ENCODE measurements at places on chromosomes 3 and 15.
A peak's percentile ranks its signal among the peaks of the same experiment; 100 is the strongest.

DNA sequence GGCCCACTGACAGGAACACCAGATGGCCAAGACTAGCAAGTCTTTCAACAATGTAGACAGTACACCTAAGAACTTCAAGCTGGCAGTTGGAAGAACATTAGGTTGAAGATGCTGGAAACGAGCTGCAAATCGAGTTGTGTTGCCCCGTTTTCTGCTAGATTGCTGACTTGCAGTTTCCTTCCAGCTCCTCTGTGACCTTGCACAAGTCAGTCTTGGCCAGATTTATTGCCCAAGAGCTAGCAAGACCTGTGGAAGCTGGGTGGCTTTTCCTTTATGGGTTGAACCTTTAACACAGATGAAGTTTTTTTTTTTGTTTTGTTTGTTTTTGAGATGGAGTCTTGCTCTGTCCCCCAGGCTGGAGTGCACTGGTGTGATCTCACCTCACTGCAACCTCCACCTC lies 2.9 kb upstream of the RBM6 start:
- no peak for DNase-seq

- DNase-seq = no peak
These were observed 244.9 kb downstream of the FGF12 start for GRCh38 chr3:192482391-192482790.

- DNase-seq = no peak
These were observed 20.0 kb upstream of the BCL2A1 start for GRCh38 chr15:79990997-79991334.

DNA sequence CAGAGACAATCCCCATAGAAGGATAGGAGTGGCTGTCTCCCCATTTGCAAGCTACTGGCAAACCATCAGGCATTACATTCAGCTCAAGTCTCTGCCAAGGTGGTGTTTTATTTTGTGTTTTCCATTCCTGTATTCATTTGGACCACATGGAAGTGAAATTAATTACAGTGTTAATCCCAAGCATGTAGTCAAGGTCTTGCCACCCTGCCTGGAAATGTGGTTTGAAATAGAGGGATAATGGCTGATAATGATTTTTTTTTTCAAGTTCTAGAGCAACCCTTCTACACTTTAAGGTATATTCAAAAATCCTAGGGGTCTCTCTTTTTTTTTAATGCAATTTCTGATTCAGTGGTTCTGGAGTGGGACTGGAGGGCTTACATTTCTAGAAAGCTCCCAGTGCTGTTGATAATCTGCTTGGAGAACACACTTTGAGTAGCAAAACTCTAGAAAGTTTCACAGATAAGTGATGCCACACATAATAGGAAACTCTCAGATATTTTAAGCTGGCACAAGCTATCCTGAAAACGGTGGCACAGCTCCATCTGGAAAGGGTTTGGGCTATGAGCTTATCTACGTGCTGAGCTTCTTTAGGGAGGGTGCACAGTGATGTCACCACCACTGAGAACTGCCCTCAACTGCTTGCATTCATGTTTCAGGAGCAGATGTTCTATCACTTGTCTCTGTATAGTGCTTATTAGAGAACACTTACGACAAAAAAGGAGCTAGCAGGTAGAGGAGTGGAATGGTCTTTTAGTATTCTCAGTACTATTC lies 140.1 kb upstream of the IL12A start:
- no peak for DNase-seq

GRCh38 chr3:31226346-31226745 lies 306.4 kb upstream of the STT3B start:
- DNase-seq = peak; percentile 10

DNA sequence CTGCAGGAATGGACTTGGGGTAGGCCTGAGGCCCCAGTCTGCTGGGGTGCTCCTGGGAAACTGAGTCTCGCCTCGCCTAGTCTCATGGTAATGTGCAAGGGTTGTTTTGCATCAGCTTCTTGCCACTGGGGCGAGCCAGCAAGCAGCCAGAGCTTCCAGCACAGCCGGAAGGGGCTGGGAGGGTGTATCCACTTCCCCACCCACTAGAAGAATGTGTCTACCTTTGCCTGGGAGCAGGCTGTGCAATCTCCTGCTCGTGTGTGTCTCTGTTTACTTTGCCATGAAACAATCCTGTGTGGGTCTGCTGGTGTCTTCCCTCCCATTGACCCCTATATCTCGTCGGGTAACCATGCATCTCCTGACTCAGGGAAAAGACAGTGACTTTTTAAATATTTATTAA lies 21.8 kb upstream of the ERICH6 start:
- DNase-seq = no peak

DNA sequence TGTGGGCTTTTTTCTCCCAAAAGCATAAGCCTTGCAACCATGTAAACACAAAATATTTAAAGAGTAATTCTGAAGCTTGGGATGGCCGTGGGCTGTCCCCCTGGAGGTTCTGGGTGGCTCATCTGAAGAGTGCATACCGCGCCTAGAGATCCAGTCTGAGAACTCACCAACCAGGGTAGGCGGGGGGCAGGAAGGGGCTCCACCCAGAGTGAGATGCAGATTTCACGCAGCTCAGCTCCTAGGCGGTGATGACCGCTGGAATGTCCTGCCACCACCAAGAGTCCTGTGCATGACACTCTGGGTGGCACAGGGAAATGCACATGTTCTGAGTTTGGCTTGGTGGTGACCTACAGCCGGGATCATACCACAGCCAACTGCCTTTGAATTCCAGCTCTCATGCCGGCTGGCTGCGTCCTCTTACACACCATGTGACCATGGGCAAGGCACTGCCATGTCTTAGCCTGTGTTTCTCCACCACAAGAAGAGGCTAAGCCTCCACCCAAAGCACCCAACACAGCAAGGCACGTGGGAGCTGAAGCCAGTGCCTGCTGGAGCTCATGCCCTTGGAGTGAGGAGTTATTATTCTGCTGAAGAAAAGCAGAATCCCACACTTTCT lies 125.1 kb upstream of the IQSEC1 start:
- DNase-seq = no peak

DNA sequence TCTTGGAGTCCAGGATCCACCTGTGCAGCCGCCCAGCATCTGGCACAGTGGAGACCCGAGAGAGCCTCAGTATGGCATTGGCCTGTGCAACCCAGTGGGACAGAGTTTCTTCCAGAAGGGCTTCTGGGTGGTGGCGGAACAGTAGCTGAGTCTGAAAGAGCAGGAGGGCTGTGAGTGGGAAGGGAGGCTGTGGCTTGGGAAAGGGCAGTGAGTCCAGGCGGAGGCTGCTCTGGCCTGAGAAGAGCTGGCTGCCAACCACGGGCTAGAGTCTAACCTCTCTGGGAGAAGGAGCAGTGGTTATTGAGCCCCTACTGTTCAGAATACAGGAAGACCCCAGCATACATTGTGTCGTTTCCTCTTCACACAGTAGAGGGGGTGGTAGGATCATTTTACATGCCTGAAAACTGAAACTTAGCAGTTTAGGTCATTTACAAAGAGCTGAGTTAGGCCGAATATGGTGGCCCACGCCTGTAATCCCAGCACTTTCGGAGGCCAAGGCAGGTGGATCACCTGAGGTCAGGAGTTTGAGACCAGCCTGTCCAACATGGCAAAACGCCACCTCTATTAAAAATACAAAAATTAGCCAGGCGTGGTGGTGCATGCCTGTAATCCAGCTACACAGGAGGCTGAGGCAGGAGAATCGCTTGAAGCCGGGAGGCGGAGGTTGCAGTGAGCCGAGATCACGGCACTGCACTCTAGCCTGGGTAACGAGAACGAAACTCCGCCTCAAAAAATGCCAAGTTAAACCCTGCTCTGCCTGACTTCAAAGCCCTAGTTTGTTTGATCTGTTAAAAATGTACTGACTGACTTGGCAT lies 3.2 kb downstream of the AEN start:
- peak; percentile 40 for DNase-seq

DNA sequence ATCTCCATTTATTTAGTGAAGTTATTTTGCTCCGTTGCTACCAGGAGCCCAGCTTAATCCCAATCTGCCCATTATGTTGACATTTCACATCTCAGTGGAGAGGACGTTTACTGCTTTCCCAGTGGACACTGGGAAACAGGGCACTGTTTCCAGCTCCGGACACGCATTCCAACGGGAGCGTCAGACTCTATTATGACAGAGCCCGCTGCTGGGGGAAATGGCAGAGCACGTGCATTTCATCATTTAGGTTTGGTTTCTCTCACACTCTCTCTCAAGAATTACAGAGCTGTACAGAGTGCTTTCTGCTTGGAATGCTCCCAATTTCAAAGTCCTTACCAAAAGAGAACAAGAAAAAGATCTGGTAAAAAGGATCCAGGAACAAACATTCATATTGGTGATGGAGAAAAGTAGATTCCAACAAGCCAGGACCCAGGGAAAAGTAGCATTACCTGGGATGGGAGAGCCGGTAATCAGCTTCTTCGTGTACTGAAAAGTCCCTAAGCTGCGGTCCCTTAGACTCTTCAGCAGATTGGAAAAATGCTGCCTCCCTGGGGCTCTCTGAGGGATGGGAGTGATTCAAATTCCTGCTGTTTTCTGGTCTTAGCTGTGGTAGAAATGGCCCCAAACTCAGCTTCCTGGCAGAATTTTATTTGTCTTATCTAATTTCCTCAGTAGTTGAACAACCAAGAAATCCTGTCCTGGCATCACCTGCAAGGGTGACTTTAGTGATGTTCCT lies 136.0 kb upstream of the THBS1 start:
- no peak for DNase-seq

DNA sequence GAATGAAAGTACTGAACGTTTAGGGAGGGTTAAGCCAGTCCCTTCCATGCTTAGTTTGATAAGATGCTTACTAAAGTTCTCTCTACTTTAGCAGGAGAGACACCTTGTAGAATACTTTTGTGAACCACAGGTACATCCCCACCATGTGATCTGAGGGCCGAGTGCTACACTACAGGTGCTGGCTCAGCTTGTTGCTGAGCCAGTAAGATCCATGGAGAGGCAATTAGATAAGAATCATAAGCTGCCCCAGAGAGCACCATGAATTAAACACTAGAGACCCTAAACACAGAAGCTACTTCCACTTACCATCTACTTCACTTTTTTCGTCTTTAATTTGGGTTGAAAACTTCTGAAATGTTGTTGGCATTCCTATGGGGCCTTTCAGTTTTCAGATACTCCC lies 70.5 kb upstream of the GOLGA8B start:
- DNase-seq = no peak

DNA sequence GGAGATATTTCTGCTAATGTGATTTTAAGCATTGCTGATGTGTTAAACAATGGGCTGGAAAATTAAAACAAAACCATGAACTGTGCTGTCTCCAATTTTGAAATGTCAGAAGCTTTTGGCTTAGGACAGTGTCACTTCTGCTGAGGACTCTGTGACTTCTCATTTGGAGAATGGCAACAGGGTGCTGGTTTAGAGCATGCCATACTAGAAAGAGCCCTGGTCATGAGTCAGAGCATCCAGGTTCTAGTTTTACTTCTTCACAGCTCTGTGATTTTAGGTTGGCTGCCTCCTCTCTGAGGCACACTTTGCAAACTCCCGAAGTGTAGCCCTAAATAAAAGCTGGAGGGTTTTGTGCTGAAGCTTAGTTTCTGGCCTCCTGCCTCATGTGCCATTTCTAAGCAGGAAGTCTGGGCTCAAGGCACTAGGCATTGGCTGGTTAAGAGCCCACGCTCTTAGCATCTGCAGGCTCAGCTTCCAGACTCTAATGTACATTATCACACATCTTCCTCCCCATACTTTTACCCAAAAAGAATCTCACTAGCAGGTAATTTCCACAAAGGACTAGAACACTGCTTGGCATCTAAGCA lies 193.8 kb downstream of the CNTN3 start:
- DNase-seq = no peak

DNA sequence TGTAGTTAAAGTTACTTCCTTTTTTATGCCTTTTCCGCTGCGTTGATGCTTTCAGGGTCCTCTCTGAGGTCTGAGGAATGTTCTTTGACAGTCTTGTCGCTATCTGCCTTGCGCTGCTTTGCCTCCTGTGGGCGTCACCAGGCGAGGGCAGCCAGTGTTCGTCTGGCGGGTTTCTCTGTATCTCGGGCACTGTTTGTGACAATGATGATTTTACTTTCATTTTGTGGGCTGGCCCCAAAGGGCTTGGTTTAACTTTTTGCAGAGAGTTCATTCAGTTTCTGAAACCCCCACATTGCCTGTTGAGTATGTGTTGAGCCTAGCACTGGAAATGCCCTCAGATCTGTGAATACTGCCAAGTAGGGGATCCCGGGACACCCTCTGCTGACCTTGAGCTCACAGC lies 24.6 kb upstream of the SACM1L start:
- DNase-seq = peak; percentile 74

DNA sequence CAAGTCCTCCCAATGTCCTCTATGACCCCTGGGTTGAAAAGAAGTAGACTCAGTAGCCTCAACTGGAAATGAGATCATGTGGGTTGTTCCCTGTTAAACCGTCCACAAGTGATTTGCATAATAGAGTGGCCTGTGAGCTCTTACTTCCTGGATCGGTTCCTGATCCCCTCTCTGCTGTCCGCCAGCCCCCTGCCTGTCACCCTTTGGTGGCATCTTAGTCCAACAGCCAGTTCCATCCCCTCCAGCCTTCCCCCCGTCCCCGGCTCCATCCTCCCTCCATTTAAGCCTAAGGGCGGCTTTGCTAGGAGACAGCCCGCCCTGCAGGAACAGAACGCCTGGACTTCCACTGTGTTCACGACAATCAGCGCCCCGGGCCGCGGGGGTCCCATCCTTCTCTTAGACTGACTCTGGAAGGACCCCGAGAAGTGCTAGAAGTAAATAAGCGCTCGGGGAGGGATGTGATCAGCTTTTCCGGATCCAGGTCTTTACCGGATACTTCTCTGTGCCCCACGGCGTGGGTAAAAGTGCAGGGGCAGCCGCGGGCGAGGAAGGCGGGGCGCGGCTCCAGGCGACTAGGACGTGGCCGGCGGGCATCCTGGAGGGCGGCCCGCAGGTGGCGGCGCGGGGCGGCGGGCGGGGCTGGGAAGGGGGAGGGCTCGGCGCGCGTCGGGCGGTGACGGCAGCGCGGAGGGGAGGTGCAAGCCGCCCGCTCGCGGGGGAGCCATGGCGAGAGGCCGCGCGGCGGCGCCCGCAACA lies 51.2 kb upstream of the ULK4 start:
- DNase-seq = peak; percentile 67

DNA sequence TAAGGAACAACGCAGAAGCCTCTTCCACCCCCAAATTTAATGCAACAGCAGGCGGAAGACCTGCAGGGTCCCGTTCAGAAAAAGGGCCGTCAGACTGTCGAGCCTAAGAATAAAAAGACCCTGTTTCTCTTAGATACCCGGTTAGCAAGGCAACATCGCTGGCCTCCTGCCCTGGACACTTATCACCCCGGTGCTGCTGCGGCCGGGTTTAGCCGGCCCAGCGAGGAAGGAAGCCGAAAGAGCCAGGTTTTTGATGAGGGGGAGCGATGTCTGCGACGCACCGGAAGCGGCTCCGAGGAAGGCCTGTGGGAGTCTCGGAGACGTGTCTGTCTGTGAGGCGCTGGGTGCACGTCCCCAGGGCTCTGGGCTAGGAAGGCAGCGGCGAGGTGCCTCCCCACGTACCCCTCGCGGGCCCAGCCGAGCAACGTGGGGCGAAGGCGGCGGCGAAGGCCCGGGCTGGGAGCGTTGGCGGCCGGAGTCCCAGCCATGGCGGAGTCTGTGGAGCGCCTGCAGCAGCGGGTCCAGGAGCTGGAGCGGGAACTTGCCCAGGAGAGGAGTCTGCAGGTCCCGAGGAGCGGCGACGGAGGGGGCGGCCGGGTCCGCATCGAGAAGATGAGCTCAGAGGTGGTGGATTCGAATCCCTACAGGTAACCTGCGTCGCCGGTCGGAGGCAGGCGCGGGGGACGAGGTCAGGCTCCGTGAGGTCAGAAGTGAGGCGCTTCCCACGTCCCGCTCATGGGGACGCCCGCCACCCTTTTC lies at the start of gene UBA5:
Gene UBA5, plus strand, starts transcription at position 278 of the 759 bp plus-strand sequence. Its CDS starts 209 bp downstream, at position 487.
- peak; percentile 58 for DNase-seq

GRCh38 chr3:25618028-25618427 lies 46.7 kb downstream of the TOP2B start:
- DNase-seq = no peak

GRCh38 chr15:100729461-100729860 lies 127.1 kb downstream of the ASB7 start:
- DNase-seq = no peak

Data from T-cell (primary cell).